ENCODE measurements at places on chromosomes 2 and 18.

- no peak for DNase-seq
Measured at GRCh38 chr2:65388051-65388531, 44.3 kb downstream of the SPRED2 start.

GRCh38 chr2:157192445-157193423 is 64.8 kb upstream of the GALNT5 start:
- no peak for DNase-seq

DNA sequence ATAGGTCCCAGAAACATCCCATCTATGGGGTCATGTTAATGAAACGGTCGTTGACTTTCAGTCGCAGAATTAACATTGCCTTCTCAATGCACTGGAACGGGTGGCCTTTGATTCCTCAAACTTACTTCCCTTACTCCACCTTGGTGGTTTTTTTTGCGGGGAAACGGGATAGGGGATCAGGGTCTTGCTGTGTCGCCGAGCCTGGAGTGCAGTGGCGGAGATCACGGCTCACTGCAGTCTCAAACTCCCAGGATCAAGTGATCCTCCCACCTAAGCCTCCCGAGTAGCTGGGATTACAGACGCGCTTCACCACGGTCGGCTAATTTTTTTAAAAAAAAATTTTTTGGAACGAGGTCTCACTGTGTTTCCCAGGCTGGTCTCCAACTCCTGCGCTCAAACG is 754 bp downstream of the ATG16L1 start:
- DNase-seq, result no peak

DNA sequence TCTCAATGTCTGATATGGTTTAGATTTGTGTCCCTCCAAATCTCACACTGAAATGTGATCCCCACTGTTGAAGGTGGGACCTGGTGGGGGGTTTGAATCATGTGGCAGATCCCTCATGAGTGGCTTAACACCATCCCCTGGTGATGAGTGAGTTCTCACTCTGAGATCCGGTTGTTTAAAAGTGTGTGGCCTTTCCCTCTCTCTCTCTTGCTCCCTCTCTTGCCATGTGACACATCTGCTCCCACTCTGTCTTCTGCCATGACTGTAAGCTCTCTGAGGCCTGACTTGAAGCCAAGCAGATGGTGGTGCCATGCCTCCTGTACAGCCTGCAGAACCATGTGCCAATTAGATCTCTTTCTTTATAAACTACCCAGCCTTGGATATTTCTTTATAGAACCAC is 108.8 kb downstream of the RBMS1 start:
- DNase-seq, result no peak

- DNase-seq, result no peak
Measured at GRCh38 chr2:120626566-120626965, 109.1 kb upstream of the GLI2 start.

- no peak for DNase-seq
Measured at GRCh38 chr2:26640331-26640745, 828 bp downstream of the CIB4 start.

DNA sequence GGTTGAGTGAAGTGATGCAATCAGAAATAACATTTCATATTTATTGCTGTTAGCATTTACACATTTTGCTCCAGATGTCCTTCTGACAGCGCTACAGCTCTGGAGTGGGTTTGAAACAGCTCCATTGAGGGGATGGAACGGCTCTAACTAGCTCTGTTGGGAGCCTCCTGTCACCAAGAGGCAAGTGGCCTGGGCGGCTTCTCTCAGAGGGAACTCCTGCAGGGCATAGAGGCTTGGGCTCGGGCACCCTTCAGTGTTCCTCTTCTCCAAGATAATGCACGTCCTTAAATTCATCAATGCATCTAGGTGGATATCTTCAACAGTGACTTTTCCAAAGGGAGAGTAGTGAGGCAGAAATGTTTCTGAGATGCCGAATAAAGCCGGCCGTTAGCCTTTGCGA is 122.5 kb downstream of the CNTNAP5 start:
- DNase-seq, result no peak

- DNase-seq, result peak; percentile 5
Measured at GRCh38 chr2:135744760-135745314, 3.2 kb downstream of the UBXN4 start.

- DNase-seq, result no peak
Measured at GRCh38 chr2:226339616-226340015, 460.0 kb downstream of the IRS1 start.

DNA sequence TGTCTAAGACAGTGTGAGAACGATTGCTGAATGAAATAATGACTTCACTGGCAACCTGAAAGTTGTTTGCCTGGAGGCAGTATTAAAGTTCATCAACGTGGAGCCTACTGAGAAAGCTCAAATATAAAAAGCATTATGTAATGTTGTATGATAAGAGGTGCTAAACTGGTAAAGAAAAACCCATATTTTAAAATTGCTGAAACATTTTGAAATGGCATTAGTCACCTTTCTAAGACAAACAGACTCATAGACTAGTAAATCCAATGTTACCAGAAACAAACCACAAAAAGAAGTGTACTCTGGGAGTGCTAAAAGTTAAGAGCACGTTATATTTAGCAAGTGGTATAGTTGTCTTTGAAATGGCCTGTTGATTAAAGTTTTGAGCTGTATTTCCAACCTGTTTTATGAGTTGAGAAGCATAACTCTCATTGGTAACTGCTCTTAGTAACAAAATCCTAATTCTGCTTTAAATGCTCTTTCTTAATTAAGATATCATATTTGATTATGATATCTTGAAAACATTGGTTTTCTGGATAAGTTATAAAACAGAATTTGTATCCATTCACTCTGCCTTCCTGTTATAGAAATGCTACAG is 62.7 kb downstream of the CYP1B1 start:
- no peak for DNase-seq

- no peak for DNase-seq
Measured at GRCh38 chr2:240595381-240596079, 9.0 kb downstream of the CAPN10 start.

GRCh38 chr2:20487030-20487391 is 40.1 kb downstream of the RHOB start:
- DNase-seq, result no peak

- no peak for DNase-seq
Measured at GRCh38 chr2:79695248-79695647, 182.4 kb downstream of the CTNNA2 start.

DNA sequence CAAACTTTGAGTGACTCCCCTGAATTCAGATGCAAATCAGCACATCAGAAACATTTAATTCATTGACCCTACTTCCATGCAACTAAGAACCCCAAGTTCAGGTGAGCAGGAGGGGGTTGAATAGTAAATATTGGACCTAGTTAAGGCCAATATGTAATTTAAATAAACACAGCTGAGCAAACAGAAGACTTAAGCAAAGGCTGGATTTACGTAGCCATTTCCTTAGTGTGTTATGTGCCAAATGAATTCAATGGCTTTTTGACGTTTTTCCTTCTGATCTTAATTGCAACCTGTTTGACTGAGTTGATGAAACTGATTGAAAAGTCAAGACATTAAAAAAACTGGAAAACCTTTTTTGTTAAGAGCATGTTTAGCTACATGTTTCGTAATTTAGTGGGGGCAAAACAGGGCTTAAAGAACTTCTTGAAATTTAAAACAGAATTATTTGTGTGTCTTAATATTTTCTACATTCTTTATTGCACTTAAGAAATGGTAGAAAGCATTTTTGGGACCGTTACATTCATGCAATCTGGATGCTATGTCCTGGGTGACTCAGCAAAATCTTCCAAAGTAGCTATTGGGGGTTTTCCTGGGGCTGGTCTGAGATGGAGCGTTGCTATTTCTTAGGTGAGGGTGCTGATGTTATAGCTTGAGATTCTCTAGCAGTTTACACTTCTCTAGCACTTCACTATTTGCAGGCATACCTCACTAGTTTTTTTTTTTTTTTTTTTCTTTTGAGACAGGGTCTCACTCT is 25.5 kb upstream of the KCNE4 start:
- no peak for DNase-seq

GRCh38 chr2:96109361-96109680 is 7.0 kb downstream of the ADRA2B start:
- DNase-seq, result no peak

DNA sequence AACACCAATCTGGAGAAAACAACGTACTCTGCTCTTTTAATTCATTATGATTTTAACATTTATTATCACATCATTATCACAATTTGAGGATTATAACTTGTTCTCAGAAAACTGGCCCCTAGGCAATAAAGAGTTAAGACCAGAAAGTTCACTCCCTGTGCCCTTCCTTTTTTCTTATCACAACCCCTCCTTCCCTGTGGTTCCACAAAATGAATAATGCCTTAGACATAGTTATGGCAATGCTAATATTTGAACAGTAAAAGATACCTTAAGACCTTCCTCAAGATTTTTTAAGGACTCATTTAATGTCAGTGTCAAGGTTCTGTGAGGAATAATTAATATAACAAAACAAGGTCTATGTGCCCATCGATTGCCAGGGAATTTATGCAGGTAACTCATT is 596.2 kb downstream of the ARHGAP15 start:
- DNase-seq, result no peak

DNA sequence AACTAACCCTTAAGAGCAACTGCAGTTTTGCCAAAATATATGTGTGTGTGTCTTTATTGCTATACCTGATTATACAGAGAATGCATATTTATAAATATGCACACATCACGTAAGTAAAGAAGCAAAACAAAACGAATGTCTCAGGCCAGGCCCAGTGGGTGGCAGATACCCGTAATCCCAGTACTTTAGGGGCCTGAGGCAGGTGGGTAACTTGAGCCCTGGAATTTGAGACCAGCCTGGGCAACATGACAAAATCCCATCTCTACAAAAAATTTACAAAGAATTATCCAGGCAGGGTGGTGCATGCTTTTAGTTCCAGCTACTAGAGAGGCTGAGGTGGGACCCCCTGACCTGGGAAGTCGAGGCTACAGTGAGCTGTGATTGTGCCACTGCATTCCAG is 745.3 kb downstream of the SATB2 start:
- DNase-seq, result no peak

DNA sequence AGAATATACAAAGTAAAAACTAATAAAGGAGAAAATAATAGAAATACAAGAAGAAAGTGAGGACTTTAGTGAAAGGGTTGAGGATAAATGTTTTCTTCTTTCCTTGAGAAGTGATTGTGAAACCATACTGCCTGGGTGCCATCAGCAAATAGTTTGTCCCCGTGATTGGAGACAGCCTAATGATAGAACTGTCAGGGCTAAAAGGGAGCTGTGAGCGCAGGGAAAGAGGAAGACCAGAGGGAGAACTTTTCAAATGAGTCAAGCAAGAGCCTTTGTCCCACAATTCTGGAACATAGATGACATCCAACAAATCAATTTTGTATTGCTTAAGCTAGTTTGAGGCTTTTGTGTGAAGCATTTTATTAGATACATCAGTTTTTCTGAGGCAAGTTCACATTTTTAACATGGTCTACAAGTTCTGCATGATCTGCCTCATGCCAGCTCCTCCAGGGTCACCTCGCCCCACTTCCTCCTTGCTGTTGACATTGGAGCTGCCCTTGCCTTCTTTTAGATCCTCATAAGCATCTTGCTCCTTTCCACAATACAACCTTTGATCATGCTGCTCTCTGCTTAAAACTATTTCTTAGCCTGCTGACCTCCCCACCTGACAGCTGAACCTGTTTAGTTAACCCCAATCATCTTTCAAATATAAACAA is 213.4 kb upstream of the REG3G start:
- no peak for DNase-seq

DNA sequence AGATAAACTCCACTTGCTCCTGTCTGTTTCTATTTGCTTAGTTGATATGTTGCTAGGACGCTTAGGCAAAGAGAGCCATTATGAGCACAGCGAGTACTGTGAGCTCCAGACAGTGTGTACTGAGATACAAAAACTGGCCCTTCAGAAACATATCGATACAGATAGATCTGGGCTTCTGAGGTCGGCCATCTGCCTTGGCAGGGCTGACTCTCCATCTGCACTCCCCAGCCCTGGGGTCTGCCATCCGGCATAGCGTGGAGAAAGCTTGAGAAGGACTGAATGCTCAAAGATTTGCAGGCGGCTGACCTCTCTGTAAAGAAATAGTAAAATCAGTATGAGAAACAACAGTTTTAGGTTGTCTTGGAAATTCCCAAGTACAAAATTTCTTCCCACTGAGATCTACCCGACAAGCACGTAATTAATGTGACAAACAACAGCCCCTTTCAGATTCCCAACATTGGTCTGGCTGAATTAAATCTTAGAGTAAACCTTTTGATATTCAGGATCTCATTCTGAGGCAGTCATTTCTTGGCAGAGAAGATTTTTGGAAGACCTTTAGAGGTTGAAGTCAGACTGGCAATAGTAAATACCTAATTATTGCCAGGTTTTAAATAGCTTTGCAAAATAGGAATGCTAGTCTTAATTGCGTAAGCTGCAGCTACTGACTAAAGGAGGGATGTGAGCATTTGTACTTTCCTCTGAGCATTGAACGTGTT is 127.4 kb downstream of the CHST9 start:
- DNase-seq, result no peak

- DNase-seq, result no peak
Measured at GRCh38 chr2:102892698-102893310, 131.0 kb downstream of the TMEM182 start.

DNA sequence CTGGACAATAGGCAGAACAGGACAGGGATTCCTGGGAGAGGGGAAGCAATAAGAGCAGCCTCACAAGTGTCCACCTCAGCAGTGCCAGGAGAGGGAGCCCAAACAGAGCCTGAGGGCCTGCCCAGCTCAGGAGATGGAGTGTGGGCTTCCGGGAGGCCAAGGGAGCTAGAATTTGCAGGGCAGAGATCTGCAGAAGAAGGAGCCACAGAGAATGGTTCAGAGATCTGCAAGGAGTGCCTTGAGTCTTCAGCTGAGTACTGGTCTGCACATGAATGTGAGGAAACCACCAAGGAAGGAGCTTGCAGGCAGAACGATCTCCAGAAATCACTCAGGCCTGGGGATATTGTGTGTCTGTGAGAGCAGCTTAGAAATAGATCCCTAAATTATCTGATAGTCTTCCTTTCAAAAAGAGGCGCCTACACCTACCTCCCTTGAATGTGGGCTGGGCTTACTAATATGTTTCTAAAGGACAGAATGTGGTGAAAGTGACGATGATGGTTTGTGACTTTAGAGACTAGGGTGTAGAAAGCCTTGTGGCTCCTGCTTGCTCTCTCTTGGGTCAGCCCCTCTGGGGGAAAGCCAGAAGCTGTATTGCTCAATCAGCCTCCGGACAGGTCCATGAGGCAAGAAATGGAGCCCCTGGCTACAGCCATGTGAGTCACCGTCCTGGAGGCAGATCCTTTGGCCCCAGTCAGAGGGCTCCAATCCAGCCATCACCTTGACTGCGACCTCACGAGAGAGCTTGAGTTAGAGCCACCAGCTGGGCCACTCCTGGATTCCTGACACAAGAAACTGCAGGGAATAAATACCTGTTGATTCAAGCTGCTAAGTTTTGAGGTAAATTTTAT is 7.6 kb upstream of the LPIN1 start:
- no peak for DNase-seq

- DNase-seq, result no peak
Measured at GRCh38 chr2:2775018-2775417, 443.9 kb upstream of the MYT1L start.

- no peak for DNase-seq
Measured at GRCh38 chr2:189552991-189553404, 27.6 kb downstream of the SLC40A1 start.

GRCh38 chr2:236862526-236862925 is 223.2 kb upstream of the COPS8 start:
- DNase-seq, result no peak

GRCh38 chr2:45379399-45380087 is 231.5 kb downstream of the SRBD1 start:
- no peak for DNase-seq

All from stimulated activated CD4-positive, alpha-beta T cell treated with anti-CD3 and anti-CD28 coated beads, Interleukin-12 subunit alpha, Interleukin-12 subunit beta, amount 100 ng/mL, for 24 hours (primary cell).